ENCODE measurements at places on chromosomes 1 and 21.

- no peak for DNase-seq
Observed at GRCh38 chr1:30319765-30320580, 403.4 kb downstream of the MATN1 start.

- no peak for DNase-seq
Observed at GRCh38 chr1:162130308-162130707, 60.8 kb downstream of the NOS1AP start.

- DNase-seq = no peak
Observed at GRCh38 chr1:113830039-113830438, 17.8 kb upstream of the RSBN1 start.

DNA sequence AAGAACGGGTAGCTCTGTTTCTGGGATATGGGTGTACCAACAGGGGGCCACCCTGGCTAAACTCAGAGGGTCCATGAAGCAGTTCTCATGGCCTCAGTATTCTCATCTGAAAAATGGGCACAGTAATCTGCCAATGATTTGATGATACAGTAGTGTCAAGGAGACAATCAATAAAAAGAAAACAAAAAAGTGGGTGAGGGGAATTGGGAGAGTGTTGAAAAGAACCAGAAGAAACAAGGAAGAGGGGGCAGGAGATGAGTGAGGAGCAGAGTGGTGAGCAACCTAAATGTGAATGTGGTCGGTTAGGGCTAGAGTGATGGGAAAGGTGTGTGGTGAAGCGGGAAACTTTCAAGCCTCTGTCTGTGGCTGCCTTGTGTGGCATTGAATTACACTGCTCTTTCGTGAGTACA is 2.0 kb downstream of the SLAMF7 start:
- DNase-seq = no peak

- no peak for DNase-seq
Observed at GRCh38 chr1:203754455-203754864, 10.5 kb upstream of the LAX1 start.

DNA sequence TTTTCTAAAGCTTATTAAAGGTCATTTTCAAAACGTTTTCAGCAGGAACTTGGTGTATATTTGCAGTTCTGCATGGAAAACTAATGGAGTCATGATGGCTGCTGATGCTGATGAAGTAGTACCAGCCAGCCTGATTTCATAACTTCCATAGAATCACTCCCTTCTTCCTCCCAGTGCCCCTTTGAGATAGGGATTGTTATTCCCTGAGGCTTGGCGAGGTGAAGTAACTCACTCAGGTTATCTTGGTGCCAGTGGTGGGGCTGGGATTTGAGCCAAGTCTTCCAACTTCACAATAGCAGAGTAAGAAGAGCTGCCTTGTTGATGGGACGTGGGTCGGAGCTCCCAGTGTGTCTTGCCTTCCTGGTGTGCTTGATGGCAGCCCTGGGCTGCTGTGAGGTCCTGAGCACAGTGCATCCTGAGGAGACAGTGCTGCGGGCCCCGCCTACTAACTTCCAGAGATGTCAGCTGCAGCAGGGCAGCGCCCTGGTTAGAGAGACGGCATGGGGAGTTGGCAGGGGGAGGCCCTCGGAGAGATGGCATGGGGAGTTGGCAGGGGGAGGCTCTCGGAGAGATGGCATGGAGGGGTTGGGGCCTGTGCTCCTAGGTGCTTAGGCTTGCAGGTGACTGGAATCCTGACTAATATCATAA is 92.6 kb downstream of the PCBP3 start:
- DNase-seq = no peak

DNA sequence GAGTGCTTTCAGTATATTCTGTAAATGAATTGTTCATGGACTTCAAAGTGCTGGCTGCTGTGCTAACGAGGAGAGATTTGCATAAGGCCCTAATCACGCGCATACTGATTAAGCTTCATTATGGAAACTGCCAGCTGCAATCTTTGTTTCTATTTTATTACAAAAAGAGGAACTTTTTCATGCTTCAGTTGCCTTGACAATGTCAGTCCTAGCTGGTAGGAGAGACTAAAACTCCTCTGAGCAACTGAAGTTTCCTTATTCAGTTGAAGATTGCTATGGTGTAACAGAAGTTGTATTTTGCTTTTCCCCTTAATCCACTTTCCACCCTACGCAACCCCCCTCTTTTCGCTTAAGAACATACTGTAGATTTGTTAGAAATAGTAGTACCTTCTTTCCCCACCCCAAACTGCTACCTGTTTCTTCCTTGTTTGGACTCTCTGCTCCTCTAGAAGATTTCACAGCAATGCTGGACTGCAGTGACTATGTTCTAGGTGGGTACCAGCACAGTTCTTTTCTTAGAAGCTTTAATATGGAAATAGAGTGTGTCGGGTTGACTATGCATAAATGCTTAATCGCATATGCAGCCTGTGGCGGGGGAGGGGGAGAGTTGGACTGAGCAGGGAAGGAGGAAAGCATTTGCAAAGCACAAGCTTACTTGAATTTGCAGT is 108.3 kb downstream of the POU2F1 start:
- DNase-seq = no peak

- DNase-seq = no peak
Observed at GRCh38 chr1:6331543-6332273, 61.9 kb downstream of the ACOT7 start.

DNA sequence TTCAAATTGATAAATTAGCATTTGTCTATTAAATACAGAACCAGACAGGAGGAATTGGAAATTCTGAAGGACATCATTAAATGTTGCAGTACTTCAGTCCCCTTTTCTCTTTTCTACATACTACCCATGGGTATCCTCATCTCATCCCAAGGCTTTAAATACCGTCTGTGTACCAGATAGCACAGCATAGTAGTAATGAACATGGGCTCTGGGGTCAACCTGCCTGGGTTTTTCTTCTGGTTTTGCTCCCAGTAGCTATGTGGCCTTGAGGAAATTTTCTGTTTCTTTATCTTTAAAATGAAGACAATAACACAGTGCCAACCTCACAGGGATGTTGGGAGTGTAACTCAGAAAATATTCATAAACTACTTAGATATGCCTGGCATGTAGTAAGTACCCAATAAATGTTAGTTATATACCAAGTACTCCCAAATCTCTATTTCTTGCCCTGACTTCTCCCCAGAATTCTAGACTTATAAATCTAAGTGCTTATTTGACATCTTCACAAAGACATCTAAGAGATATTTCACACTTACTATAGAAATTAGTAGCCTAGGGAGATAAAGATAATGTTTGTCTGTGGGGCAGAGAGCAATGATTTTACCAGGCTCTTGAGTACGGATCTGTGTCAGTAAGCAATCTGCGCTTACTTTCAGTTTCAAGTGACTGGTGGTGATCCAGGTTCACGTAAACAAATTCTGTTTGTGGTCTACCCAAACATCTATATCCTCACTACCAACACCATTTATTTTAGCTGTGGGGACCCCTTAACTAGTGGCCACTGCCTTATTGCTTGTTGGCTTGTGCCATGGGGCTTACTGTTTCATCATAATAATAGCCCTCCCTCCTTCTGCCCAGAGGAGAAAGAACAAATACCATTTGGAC is 37.3 kb downstream of the VANGL2 start:
- no peak for DNase-seq

DNA sequence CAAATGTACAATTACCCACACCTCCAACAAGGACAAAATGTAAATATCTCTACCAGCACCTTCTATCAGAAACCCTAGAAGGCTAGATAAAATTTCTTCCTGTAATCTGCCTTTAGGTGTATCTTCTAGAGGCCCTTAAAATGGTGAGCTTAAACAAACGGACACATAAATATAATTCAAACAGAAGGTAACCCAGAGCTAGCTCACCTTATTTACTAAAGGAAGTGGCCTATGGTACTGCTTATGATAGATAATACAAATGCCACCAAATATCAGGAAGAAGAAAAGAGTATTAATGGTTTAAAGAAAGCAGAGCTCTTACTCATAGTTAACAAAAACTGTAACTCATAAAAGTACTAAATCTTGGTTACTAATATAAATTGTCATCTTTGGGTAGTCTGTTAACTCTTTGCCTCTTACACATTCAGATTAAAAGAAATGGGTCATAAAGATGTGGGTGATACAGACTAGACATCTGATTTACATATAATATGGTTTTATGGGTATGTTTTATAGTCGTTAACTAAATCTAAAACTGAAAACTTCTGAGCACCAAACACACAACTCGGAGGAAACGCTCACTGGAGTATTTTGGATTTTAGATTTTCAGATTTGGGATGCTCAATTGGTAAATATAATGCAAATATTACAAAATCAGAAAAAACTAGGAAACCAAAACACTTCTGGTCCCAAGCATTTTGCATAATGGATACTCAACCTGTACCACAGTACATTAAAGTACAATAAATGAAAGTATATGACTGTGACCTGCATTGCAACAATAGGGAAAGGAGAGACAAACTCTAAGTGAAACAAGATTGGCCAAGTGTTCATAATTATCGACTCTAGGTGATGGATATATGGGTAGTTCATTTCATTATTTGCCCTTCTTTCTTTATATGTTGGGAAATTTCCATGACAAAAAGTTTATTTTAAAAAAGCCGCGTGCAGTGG is 23.2 kb downstream of the TRIT1 start:
- DNase-seq = no peak

GRCh38 chr1:21664806-21665588 is 4.2 kb downstream of the RAP1GAP start:
- no peak for DNase-seq

DNA sequence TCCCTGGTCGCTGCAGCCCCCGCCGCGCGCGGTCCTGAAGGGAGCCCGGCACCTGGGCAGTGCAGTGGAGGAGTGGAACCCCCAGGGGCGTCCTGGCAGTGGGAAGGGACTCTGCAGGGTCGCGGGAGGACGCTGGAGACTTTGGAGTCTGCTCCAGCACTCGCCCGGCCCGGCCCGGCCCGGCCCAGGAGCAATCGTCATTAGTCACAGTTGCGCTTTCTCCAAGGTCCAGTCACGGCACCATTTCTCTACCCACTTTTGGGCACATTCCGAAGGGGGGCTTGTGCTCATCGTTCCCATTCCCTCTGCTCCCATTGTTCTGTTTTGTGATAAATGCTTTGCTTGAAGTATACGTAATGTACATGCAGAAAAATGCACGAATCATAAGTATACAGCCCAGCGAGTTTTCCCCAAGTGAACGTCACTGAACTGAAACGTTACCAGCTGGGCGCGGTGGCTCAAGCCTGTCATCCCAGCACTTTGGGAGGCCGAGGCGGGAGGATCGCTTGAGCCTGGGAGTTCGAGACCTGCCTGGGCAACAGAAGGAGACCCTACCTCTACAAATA is 999 bp downstream of the THAP3 start:
- DNase-seq = no peak

- DNase-seq = no peak
Observed at GRCh38 chr1:153312570-153313186, at the start of gene PGLYRP3. PGLYRP3 (minus strand) TSS chr1:153312952; CDS start chr1:153310665, 2,287 bp downstream.

DNA sequence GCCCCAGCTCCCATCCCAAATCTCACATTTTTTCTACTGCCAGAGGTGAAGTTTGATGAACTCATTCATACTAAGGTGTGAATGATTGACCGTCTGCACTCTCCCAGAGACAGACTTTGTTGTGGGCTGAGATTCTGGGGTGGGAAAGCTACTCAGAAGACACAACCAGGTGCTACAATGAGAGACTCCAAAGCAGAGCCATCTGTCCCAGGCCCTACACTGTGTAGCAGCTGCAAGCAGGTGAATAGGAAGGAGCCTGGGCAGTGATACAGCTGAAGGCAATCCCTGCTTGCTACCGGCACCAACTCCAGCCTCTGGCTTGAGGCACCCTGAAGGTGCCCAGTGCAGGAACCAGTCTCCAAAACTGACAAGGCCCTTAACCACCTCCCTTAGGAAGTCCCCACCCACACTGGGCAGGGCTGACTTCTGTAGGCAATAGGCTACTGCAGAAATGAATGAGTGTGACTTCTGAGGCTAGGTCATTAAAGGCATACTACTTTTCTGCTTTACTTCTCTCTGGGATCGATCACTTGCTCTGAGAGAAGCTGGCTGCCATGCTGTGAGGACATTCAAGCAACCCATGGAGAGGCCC is 79.7 kb upstream of the RUNX3 start:
- DNase-seq = no peak

- no peak for DNase-seq
Observed at GRCh38 chr1:61330018-61330417, 247.7 kb downstream of the NFIA start.

- DNase-seq = no peak
Observed at GRCh38 chr1:200899451-200899915, 4.8 kb downstream of the INAVA start.

- no peak for DNase-seq
Observed at GRCh38 chr1:40897513-40897912, 35.4 kb upstream of the CITED4 start.

DNA sequence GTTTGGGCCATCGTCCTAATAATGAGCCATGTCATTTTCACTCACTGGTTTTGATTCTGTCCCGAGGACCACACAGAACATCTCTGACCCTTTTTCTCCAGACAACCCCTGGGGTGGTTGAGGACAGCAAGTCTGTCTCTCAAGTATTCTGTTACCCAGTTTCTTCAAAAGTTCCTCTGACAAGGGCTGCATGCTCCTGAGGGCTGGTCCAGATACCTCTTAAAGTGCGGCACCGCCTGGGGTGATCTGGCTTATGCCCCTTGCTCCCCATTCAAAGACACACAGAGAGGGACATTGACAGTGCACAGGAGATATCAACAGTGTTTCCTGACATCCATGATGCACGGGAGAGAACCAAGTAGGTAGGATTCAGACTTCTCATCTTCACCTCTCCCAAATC is 132.9 kb upstream of the EDN2 start:
- no peak for DNase-seq

DNA sequence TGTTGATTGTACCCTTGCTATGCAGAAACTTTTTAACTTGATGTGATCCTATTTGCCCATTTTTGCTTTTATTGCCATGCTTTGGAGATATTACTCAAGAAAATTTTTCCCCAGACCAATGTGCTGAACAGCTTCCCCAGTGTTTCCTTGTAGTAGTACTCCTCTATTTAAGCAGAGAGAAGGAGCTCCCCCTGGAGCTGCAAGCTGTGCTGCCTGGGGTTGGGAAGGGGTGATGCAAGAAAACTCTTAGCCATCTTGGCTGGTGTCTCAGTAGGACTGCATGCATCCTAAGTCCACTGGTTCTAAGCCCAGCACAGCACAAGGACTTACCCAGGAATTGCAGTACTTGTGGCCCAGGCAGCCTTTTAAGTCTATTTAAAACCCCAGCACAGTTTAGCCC is 121.6 kb downstream of the NTMT2 start:
- DNase-seq = no peak

DNA sequence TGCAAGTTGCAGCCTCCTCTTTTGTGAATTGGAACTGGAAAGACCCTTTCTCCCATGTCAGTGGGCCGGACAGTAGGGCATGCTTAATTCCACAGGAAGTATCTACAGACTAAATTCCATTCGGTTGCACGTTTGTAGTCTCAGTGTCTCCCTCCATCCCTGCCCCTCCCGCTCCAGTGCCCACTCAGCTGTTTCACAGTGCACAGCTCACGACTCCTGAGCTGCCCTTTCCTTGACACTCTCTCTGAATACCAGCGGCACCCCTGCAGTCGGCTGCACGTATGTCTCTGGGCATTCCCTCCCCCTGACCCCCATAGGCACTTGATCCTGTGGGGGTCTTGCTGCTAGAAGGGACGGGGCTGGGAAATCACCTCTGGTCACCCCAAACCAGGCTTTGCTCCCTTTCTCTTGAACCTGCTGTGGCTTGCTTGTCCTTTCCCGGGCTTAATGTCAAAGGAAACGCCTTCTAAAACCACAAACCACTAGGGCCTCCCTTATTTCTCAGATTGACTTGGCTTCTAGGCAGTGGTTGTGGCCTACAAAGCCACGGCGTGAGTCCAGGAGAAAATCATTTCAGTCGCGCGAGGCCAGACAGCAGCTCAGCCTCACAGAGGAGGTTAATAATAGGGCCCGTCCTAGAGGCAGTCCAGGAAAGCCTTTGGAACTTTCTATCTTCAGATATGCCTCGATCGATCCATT is 365.3 kb upstream of the PROX1 start:
- no peak for DNase-seq
